Kidney tubule cell (primary cell): ENCODE measurements at places on chromosomes 5 and 9.

GRCh38 chr5:178547753-178548415 lies 42.3 kb downstream of the COL23A1 start:
- no peak for DNase-seq

- no peak for DNase-seq
Observed at GRCh38 chr5:133981714-133982113, 13.3 kb upstream of the C5orf15 start.

DNA sequence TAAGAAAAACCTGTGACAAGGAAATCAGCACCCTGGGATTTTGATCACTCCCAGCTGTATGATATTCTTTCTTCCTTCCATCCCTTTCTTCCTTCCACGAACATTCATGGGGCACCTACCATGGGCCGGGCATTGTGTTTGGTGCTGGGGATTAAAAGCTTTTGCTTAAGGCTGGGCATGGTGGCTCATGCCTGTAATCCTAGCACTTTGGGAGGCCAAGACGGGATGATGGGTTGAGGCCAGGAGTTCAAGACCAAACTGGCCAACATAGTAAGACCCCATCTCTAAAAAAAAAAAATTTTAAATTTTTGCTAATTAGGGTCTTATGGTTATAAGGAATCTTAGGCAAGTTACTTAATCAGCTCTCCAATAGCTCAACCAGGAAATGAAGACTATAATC lies 48.5 kb upstream of the CLINT1 start:
- DNase-seq = no peak

GRCh38 chr9:19807182-19807892 lies 18.5 kb upstream of the SLC24A2 start:
- DNase-seq = no peak

DNA sequence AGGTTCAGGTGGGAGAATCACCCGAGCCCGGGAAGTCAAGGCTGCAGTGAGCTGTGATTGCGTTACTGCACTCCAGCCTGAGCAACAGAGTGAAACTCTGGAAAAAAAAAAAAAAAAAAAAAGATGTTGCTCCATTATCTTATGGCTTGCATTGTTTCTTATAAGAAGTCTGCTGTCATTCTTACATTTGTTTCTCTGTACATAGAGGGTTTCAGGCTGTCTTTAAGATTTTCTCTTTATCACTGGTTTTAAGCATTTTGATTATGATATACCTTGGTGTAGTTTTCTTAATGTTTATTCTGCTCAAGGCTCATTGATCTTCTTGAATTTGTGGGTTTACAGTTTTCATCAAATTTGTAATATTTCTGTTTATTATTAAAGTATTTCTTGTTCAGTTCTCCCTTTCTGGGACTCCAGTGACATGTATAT lies 35.2 kb downstream of the MVB12B start:
- no peak for DNase-seq

DNA sequence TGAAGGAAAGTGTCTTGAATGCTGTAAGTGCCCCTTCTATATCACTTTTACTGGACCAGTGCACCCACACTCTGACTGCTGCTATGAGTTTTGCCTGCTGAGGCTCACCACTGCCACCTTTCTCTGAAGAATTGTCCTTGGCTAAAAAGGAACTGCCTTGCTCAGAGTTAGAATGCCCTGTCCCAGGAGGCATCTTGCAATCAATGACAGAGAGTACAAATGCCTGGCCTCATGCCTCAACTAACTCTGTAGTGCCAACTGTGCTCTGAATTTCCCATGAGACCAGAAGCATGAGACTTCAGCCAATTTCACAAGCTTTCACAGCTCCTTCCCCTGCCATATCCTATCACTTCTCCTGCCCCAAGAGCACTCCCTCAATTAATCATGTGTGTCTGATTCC lies 569.7 kb downstream of the ZNF608 start:
- no peak for DNase-seq
